ENCODE measurements at places on chromosomes 4 and X.

- DNase-seq = no peak
Observed at GRCh38 chrX:54397113-54397512, 39.3 kb upstream of the WNK3 start.

DNA sequence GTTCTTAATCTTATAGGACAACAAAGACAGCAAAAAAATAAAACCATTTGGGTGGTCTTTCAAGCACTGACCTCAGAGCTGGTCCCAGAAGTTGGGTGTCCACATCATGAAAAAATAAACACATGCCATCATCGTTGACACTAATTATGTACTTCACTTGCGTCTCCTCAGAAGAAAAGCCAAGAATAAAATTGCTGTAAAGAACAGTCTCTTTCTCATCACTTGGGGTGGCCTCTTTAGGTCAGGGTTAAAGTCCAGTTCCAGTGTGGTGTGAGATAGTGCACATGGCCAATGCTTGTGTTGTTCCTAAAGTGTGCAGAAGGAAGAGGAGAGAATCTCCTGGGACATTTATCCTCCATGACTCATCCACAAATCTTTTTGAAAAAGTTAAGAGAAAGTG, 49.5 kb upstream of the IBSP start:
- DNase-seq = no peak

GRCh38 chrX:121102101-121102500, 54.7 kb downstream of the GLUD2 start:
- no peak for DNase-seq

GRCh38 chr4:81215931-81216330, 909 bp upstream of the PRKG2 start:
- DNase-seq = no peak

DNA sequence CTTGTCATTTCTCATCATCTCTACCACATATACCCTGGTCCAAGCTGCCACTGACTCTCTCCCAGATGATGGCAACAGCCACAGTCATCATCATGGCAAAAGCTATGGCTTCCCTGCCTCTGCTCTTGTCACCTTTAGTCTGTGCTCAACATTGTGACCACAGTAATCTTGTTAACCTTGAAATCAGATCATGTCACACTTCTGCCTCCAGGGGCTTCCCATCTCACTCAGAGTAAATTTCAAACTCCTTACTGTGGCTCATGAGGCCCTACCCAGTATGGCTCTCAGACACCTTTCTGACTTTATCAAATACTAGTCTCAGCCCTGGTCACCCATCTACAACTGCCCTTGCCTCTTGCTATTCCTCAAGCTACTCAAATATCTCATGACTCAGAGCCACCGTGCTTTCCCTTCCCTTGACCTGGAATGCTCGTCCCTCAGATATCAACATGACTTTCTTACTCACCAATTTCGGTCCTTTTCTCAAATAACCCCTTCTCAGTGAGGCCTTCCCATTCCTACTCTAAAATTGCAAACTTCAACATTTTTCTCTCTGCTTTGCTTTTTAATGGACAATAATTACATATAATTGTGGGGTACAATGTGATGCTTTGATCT, 41.1 kb upstream of the STIM2 start:
- DNase-seq = no peak

GRCh38 chr4:20624793-20625374, 75.4 kb upstream of the PACRGL start:
- DNase-seq = no peak

GRCh38 chrX:24479924-24480323, 14.8 kb downstream of the PDK3 start:
- peak; percentile 71 for DNase-seq

DNA sequence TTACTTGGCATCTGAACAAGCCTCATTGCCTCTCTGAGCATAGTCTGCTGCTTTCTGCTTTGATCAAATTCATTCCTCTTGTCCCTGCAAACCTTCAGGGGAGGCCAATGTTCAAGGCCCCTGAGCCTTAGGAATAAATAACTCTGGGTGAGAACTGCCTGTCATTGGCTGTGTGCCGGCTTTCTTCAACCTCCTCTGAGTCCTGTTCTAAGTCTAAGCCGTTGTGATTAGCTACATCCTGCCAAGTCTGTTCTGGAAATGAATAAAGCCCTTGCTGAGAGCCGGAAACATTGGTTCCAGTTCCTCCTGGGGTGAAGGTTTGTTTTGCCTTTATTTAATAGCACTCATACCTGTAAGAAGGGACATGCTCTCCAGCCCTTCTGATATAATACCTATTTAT, 13.8 kb downstream of the RNF4 start:
- no peak for DNase-seq

GRCh38 chr4:123505095-123506010, 108.8 kb downstream of the SPRY1 start:
- no peak for DNase-seq

- DNase-seq = no peak
Observed at GRCh38 chr4:151862766-151863165, 102.0 kb upstream of the GATB start.

- no peak for DNase-seq
Observed at GRCh38 chrX:50812995-50813842, 775 bp downstream of the SHROOM4 start.

- DNase-seq = no peak
Observed at GRCh38 chrX:122087341-122087740, 1039.9 kb downstream of the GLUD2 start.

GRCh38 chr4:42492962-42493361, 95.7 kb downstream of the SHISA3 start:
- no peak for DNase-seq

DNA sequence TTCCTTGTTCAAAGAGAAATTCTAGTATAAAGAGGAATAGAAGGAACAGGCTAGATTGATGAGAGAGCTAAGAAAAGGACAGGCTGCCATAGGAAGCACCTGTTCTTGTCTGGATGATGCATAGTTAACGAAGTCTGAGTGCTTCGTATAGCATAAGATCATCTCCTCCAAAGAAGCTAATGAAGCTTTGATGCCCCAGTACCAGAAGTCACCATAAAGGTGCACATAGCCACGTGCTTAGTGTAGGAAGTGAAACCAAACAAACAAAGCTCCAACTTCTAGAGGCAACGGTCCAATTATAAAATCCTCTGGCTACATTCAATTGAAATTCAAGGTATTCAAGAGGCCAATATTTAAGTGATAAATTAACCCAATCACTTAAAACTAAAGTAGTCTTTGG, 31.0 kb downstream of the AFAP1 start:
- DNase-seq = no peak

Measured in stimulated activated CD4-positive, alpha-beta T cell treated with anti-CD3 and anti-CD28 coated beads, Interleukin-4, amount 100 ng/mL, for 24 hours (primary cell).